NCI-H226 (cell line): ENCODE measurements at places on chromosomes 16 and 17.

DNA sequence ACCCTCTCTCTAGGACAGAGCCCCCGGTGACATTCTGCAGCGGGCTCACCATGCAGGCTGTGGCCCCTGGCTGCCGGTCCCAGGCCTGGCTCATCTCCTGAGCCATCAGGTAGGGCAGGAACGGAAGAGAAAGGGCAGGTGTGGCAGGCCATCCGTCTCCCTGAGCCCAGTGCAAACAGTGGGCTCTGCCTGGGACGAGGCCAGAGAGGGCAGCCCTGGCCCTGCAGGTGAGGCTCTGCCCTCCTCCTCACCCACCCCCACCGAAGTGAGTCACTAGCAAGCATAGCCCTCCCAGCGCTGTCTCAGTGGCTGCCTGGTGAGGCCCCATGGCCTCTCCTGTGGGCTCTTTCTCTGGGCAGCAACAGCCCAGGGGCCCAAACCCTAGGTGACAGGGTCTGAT is 14.5 kb downstream of the OTOP3 start:
- no peak for DNase-seq

DNA sequence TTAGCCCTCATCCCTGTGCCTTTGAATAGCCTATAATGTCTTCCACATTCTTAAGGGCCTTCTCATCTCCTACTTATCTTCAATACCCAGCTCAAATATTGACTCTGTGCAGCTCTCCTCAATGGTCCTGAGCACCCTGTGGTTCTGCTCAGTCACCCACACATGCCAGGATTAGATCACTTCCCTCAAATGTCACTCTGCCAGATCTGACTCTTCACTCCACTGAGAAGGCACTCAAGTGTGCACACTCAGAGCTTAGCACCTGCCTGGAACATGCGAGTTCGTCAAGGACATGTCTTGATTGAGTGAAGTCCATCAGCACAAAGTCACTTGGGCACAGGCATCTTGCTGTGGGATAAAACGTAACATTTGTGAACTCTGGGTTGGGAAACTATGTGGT is 404.8 kb downstream of the CDH13 start:
- no peak for DNase-seq

DNA sequence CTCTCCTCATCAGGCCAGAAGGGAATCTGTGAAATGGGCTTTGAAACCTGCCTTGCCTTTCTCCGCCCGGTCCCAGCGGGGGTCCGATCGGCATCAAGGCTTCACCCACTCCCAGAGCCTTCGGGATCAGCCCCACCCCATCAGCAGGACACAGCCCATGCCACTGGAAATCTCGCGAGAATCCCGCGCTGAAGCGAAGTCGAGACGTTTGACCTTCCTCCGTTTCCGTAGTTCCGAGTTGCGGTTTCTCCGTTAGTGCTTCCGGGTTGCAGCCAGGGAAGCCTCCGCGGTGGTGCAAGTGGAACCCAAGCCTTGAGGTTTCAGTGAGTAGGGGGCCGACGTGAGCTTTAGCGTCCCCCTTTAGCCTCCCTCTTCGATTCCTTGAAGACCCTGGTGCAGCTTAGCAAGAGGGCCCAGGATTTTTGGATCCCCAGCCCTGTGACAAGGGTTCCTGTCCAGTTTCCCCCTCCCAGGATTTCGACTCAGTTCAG is at the start of gene COASY:
Gene COASY, plus strand, starts transcription at position 252 of the 491 bp plus-strand sequence. CDS start 475 bp downstream, outside the sequence.
- DNase-seq: peak; percentile 94

DNA sequence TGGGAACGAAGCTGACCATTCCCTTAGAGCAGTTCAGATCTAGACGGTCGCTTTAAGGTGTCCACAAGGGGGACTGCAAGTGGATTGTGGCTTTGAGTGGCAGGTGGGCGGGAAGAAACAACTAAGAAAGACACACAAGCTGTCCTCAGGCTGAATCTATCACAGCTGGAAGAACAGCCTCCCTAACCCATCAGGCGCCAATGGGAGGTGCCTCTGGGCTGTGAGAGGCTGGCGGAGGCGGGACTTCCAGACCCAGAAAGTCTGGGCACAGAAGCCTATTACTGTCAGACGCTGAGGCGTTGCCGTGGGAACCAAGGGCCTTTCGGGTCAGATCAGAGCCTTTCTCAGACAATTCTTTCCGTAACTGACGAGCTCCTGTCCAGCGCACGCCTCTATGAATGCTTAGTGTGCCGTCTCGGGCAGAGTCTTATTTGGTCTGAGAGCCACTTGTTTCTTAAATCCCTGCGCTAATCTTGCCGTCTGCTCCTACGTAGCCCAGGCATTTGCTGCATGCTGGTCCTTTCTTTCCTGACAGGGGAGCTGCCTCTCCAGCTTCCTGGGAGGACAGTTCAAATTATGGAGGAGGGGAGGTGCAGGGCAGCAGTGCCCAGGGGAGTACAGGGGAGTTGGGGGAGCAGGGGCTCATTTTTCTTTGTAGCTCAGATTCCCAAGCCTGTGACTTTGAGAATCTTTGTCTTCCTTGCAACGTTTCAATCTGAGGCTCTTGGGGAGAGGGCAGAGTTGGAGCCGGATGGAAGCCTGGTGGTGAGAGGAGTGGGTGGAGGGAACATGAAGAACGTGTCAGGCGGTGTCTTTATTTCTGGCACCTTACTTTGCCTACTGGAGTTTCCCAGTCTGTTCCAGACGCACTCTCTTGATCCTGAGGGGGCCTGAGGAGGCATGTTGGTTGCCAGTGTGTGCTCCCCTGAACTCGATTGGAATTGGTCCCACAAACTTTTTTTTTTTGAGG is 618.7 kb downstream of the KCNJ18 start:
- DNase-seq: no peak

- DNase-seq: no peak
These were observed 8.2 kb downstream of the NPTX1 start for GRCh38 chr17:80468242-80468641.

DNA sequence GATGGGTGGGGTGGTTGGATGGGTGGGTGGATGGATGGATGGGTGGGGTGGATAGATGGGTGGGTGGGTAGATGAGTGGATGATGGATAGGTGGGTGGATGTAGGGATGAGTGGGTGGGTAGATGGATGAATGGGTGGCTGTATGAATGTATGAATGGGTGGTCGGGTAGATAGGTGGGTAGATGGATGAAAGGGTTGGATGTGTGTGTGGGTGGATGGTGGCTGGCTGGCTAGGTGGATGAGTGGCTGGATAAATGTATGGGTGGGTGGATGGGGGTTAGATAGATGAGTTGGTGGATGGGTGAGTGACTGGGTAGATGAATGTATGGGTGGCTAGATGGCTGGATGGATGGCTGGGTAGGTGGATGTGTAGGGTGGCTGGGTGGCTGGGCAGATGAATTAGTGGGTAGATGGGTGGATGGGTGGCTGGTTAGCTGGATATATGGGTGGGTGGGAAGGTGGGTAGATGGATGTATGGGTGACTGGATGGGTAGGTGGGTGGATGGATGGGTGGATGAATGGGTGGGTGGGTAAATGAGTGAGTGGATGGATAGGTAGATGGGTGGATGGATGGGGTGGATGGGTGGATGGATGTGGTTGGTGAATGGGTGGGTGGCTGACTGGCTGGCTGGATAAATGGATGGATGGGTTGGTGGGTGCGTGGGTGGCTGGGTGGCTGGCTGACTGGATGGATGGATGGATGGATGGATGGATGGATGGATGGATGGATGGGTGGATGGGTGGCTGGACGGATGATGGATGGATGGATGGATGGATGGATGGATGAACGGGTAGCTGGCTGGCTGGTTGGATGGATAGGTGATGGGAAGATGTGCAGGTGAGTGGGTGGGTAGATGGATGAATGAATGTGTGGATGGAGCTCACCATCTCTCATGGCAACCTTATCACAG is 18.9 kb upstream of the GOSR2 start:
- no peak for DNase-seq

- no peak for DNase-seq
These were observed 607.2 kb downstream of the MAF start for GRCh38 chr16:78993346-78993745.

DNA sequence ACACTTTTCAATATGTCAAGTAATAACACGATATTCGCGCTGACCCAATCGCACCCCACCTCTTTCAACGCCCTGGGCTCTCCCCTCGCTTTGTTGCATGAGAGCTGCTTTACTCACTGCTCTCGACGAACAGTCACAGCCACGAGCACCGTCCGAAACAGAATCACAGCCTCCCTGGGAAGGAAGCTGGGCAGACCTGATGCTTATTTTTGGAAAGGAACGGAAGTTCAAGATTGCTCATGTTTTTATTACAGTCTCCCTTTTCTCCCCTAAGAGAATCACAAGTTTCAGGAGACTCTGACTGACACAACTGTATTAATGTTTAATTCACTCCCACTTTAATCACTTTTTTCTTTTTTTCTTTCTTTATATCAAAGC is 67.8 kb downstream of the ANKRD11 start:
- DNase-seq: no peak

GRCh38 chr16:35570946-35571345 is 2111.5 kb downstream of the TP53TG3F start:
- no peak for DNase-seq

DNA sequence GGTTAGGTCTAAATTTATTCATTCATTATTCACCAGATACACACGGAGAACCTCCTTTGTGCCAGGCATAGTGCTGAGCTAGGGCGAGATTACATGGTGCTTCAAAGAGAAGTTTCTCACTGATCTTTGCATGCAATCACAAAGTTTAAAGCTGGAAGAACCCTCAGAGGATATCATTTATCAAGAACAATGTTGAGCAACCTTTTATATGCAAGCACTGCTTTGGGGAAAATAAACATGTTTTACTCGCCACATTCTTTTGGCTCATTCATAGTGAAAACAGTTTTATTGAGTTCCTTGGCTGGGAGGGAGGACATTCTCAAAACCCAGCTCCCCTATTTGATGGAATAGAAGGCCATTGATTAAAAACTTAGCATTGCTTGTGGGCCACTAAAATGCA is 49.8 kb upstream of the XYLT1 start:
- DNase-seq: no peak

DNA sequence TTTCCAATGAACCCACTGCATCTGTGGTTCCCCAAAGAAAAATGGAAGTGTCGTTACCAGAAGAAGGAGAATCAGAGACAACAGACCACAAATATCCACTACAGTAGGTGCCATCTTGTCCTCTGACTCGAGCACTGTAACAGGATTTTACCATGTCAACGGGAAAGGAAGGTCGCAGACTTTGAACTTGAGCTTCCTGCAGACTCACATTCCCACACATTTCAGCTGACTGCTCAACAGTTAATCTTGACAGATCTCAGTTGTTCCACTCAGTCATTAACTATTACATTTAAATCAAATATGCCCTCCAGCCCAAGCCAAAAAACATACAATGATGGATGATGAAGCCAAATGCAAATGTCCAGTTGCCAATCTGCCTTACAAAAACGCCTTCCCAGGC is 37.0 kb downstream of the GAS7 start:
- no peak for DNase-seq

- no peak for DNase-seq
These were observed 515.0 kb upstream of the SALL1 start for GRCh38 chr16:51666074-51666473.

DNA sequence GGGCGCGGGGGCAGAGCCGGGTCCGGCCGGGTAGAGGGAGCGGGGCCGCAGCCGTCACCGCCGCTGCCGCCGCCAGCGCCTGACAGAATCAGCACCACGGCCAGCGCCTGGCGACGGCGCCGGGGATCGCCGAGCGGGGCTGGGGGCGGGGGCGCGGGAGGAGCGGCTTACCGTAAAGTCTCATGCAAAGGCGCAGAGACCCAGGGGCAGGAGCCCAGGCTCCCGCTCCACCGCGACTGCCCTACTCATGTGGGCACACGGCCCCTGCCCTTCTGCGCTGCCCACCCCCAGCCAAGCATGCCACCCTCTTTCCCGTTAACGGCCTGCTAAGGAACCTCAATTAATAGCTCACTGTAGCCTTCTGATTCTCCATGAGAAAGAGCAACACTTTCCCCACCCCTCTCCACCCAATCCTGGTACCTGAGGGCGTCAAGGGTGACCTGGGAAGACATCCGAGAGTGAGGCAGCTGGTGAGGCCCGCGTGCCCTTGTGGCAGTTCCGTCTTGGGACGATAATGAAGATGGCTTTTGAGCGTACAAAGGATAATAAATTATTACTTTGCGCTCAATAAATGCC is at the start of gene SEZ6:
Gene SEZ6, minus strand, starts transcription at position 98 of the 576 bp plus-strand sequence. CDS start 164 bp downstream, outside the sequence.
- DNase-seq: peak; percentile 54

DNA sequence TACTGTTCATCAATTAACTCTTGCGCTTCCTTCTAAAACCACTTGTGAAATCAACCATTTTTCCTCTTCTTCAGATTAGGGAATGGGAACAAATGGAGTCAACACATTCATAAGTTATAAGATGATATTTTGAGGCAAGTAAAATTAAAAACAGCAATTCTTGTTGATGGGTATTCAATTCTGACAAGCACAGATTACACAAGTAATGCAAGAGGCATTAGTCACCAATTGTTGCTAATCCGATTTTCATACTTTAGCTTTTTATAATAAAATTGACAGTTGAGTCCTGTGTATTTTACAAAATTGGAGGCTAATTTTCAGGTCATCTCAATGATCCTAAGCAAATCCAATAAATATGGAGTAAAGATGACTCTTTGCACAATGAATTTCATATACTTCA is 918.4 kb upstream of the SOX9 start:
- no peak for DNase-seq

GRCh38 chr17:27379888-27380533 is 76.2 kb upstream of the KSR1 start:
- DNase-seq: peak; percentile 29

DNA sequence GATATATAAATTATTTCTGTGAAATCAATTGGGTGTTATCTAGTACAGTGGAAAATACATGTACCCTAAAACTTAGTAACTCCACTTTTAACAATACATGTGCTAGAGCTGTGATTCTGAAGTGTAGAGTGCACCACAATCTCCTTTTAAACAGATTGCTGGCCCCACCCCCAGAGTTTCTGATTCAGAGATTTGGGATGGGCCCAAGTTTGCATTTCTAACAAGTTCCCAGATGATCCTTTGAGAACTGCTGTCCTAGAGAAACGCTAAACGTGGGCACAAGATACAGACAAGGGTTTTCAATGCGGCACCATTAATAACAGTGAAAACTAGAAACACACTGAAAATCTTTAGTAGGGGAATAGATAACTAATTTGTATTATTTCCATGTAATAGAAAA is 49.2 kb downstream of the NXPH3 start:
- peak; percentile 15 for DNase-seq

DNA sequence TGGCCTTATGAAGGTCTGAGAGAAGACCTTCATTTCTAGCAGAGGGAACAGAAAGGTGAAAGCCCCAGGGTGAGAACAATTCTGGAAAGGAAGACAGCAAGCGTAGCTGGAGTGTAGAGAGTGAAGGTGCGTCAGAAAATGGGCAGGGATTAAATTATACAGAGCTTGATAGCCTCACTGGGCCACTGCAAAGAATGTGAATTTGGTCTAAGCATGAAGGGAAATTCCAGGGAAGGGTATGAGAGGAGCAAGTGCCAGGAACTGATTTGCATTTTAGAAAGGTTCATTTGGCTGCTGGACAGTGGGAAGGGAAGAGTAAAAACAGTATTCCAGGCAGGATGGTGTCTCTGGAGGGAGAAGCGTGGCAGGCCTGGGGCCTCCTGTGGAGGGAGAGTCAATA is 274.1 kb upstream of the ASIC2 start:
- DNase-seq: no peak

GRCh38 chr17:2689411-2690164 is 22.0 kb downstream of the CLUH start:
- no peak for DNase-seq

GRCh38 chr16:17657045-17657444 is 186.3 kb upstream of the XYLT1 start:
- DNase-seq: no peak

GRCh38 chr16:73113336-73113735 is 65.4 kb upstream of the ZFHX3 start:
- no peak for DNase-seq
